ENCODE measurements at places on chromosomes 1 and 21.

DNA sequence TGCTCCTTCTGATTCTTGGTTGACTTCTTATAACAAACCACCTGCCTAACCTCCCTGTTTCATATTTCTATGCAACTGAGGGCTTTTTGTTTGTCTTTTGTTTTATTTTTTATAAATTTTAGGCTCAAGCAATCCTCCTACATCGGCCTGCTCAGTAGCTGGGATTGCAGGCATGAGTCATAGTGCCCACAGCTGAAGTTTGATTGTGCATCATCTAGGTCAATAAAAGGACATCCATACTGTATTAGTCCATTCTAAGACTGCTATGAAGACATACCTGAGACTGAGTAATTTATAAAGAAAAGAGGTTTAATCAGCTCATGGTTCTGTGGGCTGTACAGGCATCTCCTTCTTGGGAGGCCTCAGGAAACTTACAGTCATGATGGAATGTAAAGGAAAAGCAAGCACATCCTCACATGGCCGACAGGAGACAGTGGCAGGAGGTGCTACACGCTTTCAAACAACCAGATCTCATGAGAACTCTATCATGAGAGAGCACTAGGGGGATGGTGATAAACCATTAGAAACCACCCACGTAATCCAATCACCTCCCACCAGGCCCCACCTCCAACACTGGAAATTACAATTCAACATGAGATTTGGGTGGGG is 285.0 kb downstream of the SIPA1L2 start:
- no peak for DNase-seq

- DNase-seq: no peak
These were observed 65.2 kb downstream of the PUM1 start for GRCh38 chr1:31000301-31000700.

GRCh38 chr1:197173571-197174507 is 27.4 kb upstream of the ASPM start:
- DNase-seq: no peak

DNA sequence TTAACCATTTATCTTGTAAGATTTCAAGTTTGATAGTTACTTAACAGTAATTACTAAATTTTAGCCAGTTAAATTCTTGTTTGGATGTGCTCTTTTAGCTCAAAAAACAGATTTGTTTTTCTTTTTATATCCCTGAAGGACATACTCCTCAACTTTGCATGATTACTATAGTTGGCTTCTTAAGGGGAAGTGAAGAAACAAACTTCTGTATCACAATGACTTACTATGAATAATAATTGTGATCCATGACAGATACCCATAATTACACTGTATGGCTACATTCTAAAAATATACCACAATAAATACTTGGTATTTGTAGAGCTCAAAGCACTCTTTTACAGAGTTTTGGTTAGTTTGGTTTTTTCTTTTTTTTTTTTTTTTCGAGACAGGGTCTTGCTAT is 55.8 kb downstream of the IARS2 start:
- no peak for DNase-seq

- no peak for DNase-seq
These were observed 20.7 kb upstream of the CHIA start for GRCh38 chr1:111269825-111270406.

DNA sequence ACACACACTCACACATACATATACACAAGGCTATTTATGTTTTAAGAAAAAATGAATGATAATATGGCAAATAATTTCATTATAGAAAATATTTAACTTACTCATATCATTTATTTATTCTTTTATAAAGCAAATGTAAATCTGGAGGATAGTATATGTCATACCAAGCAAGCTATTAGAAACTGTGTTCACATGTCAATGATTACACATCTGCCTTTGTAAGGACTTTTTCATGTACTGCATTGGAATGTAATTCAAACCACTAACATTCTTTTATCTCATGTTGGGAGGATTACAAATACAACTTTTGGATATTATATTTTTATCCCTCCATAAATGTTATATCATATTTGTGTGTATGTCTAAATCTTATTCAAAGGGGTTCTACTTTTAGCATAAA is 1887.4 kb downstream of the NCAM2 start:
- DNase-seq: no peak
